Ureter (tissue), 1 donor: ENCODE measurements at places on chromosomes 1 and 21. TPM values are rescaled to one million over a fixed set of nuclear protein-coding genes. Genes with fewer than 3 reads are reported as not detected.

DNA sequence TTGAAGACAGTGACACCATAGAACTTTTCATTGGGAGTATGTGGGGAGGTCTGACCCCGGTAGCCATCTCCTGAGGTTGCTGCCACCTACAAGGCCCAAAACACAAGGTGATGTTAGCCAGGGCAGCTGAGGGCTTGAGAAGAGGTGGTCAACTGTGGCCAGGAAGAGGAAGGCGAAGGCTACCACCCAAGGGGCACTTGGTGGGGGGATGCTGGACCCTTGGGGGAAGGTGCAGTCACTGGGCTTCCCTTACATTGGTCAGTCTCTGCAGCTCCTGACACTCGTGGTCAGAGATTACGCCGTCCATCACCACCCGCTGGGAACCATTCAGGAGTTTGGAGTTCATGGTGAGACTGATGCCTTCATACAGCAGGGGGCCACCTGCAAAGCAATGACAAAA is 12.2 kb upstream of the CLDN19 start:
- DNase-seq: no peak

DNA sequence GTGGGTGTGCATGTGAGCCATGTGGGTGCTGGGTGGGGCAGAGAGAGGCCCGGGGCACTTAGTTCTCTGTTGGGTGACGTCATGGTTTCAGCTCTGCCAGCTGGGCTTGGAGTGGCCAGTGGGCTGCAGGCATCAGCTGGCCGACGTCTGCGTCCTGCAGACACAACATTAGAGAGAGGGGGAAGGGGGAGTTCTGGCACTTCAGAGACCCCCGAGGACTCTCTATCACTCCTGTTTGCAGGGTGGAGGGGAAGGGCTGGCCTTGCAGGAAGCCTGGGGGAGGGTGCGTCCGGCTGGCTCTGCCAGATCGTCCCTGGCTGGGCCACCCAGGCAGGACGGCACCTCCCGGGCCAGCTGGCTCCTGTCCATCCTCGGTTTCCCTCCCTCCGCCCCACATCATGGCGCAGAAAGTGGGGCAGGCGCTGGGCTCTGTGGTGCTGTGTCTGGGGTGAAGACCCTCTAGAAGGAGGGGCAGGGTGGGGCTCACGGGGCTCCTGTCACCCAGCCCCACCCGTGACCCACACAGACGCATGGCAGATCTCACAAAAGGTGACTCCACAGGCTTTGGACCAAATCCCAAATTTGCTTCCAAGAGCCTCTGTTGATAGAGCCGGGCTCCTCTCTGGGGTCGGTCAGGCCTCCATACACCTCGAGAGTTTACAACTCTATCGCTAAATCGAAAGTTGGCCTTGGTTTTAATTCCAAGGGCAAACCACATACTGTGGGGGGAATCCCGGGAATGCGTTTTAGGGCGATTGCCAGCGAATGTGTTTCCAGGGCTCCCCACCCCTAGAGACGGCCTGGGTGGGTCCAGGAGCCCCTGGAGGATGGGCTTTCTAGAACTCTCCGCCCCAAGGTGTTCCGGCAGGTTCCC is 73.4 kb upstream of the TTC34 start:
- no peak for DNase-seq

DNA sequence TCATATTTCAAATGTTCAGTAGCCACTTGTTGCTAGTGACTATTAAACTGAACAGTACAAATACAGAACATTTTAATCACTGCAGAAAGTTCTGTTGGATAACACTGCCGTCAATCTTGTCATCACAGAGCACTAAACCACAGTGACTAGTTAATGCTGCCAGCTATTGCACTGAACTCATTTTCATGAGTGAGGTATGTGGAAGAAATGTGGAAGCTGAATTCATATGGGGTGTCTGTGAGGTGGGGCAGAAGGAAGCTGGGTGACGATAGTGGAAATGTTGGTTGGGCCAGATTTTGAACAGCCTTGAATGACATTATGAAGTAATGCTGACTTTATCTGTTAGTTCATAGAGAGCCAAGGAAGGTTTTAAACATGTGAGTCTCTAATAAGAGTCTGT is 49.6 kb downstream of the OSBPL9 start:
- no peak for DNase-seq

- DNase-seq: no peak
Measured at GRCh38 chr1:202376247-202376646, 27.7 kb downstream of the PPP1R12B start.

Gene ARHGEF10L
- total RNA-seq: 166 TPM

GRCh38 chr1:92910081-92910480 is 51.2 kb downstream of the DIPK1A start:
- no peak for DNase-seq

DNA sequence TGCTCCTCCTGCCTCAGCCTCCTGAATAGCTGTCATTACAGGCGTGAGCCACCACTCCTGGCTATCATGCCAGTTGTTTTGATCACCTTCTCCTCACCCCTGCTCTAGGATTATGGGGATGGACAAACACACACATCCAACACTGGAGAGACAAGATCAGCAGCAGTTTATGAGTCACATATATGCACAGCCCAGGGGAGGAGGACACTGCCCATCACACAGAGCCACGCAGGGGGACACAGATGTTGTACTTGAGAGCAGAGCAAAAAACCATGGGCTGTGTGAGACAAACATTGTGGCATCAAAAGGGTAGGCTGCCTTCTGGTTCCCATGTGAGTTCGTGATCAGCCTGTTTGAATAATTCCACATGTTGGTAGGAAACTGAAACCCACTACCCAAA is 32.1 kb downstream of the EDARADD start:
- DNase-seq: no peak

Gene HSPA13
- total RNA-seq: 18.2 TPM

Gene TMPRSS15
- total RNA-seq: not detected

GRCh38 chr1:40650075-40650474 is 15.4 kb downstream of the RIMS3 start:
- DNase-seq: no peak

DNA sequence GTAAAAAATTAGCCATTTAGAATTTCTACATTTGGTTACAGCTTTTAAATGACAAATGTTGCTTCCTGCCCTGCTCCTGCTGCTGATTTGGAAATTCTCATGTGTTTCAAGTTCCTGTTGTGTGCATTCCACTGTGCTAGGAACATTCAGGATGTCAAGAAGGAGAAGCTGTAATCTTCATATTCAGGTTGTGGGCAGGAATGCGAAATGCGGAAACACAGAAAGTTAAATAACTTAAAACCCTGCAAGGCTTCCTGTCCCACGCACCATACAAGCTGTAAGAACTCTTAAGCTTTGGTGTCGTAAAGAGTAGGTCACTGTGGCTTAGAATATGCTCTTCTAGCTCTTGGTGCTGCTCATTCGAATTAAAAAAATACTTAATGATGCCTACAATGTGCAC is 52.6 kb downstream of the S100B start:
- no peak for DNase-seq

Gene FNDC5
- 1.7 TPM for total RNA-seq

Gene RPF1
- total RNA-seq: 32.2 TPM

- DNase-seq: no peak
Measured at GRCh38 chr1:18322368-18323032, 158.2 kb upstream of the KLHDC7A start.

Gene FHAD1
- total RNA-seq: 12.3 TPM

Gene STPG1
- total RNA-seq: 23.8 TPM

- DNase-seq: no peak
Measured at GRCh38 chr1:179441501-179441900, 75.7 kb downstream of the AXDND1 start.

Gene GNG12
- 68.4 TPM for total RNA-seq

Gene OVAAL
- total RNA-seq: not detected

GRCh38 chr1:231626535-231626950 is at the start of gene DISC1:
TSS of gene DISC1 (plus strand) at chr1:231626790. CDS start at chr1:231626868, 78 bp downstream.
- peak; percentile 84 for DNase-seq

DNA sequence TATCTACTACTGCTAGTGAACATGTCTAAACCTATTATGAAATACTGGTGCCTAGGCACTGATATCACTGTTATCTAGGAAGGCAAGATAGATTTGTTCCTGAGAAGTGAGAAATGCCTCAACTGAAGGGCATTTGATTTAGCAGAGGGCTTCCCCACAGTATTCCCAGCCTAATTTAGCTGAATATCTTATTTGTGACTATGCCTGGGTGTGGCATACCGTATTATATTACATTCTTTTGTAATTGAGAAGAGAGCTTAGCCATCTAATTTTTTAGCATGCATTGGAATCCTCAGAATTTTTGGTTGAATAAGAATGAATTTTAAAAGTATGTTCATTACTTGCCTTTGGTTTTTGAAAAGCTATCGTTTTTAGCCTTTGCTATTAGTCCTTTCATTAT is 99.1 kb downstream of the ZP4 start:
- no peak for DNase-seq

GRCh38 chr1:22808186-22808675 is 97.6 kb downstream of the EPHB2 start:
- DNase-seq: no peak

- no peak for DNase-seq
Measured at GRCh38 chr1:26005434-26006105, 7.7 kb upstream of the PAFAH2 start.

Gene PLPPR5
- total RNA-seq: 0.08 TPM

- no peak for DNase-seq
Measured at GRCh38 chr1:94543893-94544635, 2.5 kb upstream of the F3 start.

DNA sequence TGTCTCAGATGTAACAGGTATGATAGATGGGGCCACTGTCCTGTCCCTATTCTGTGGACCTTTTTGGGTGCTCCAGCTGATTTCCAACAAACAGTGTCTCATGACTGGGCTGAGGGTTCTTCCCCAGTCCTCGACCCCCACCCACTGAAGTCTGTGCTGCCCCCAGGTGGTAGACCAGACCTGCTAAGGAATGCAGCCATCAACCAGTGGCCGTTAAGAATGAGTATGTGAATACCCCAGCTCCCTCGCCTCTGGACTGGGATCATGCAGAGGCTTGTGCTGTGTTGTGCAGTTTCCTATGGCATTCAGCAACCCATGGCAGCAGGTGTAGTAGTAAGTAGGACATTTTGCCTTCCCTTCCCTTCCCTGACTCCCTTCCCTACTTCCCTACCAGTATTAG is 183.1 kb upstream of the KAZN start:
- DNase-seq: no peak
